NCI-H526 (cell line): ENCODE measurements at places on chromosomes 12 and 14.
A peak's percentile ranks its signal among the peaks of the same experiment; 100 is the strongest.

- no peak for DNase-seq
Measured at GRCh38 chr12:16034136-16034817, 123.1 kb downstream of the DERA start.

GRCh38 chr12:59615392-59616165, 19.8 kb downstream of the SLC16A7 start:
- no peak for DNase-seq

DNA sequence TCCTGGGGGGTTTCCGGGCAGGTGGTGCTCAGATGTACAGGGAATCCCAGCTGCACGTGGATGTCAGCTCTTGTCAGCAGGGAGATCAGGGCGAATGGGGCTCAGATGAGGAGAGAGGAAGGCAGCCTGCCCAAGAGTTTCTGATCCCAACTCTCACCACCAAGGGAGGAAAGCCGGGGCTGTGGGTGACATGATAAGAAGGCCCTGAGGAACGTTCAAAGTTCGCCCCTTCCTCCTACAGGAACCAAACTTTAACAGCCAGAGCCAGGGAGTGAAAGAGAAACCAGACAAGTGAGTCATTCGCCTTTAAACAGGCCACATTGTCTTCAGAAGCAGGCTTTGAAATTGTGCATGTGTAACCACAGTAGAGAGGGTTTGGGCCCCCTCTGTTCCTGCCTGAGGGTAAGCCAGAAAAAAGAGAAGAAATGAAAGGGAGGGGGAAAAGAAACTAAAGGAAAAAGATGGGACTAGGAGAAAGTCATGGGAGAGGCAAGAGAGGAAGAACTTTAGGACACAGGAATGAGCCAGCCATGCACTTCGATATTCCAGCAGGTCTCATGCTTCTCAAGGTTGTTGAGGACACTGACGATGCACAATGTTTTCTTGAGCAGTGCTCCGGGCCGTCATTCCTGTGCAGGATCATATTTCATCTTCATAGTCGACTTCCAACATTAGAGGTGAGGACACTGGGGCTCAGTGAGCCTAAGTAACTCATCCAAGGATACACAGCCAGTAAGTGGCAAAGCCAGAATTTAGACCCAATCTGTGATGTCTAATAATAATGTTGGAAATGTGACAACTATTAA, 691.4 kb upstream of the TBX3 start:
- DNase-seq = no peak

- DNase-seq = no peak
Measured at GRCh38 chr12:31267966-31268365, 58.0 kb downstream of the SINHCAF start.

DNA sequence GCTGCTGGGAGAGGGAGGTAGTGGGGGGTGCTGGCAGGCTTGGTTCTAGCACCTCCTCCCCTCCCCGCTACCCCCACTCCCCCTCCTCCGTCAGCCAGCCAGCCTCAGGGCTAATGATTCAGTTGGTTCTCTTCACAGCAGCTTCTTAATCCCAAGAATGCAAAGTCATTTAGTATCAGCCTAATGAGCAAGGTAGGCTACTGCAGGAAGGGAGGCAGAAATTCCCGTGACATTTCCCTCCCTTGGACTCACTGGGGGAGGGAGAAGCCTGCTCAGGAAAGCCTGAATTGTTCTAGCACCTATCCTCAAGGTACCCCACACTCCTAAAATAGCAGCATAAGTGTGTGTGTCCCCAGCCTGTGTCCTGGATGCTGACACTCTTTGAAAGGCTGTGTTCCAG, 29.8 kb downstream of the ITPK1 start:
- DNase-seq = no peak

- DNase-seq = peak; percentile 28
Measured at GRCh38 chr14:76647697-76648298, 113.5 kb upstream of the VASH1 start.

DNA sequence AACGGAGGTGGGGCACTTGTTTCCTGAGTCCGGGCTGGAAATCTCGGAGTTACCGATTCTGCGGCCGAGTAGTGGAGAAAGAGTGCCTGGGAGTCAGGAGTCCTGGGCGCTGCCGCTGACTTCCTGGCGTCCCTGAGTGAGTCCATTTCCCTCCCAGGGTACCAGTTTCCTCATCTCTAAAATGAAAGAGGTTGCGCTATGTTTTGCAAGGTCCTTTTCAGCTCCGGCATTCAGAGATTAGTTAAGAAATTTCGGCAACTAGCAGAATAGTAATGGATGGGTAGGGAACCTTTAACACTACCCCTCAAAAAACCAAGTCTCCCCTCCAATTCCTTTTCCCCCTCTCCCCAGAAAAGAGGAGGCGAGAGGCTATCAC, 724 bp downstream of the BLOC1S1 start:
- DNase-seq = no peak

DNA sequence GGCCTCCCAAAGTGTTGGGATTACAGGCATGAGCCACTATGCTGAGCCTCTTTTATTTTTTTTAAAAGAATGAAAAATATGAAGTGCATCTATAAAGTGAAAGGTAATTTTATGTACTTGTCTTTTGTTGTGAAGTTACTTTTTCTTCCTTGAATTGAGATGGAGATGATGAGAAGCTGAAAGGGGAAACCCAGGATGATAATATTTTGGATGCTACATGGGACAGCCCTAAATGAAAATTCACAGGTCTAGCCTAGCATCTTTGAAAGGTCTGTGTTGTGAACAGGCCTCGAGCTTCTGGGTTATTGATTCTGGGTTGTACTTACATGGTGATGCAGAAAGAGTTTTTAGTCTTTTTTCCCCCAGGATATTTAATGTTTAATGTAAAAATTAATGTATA, 14.6 kb downstream of the DIP2B start:
- no peak for DNase-seq

DNA sequence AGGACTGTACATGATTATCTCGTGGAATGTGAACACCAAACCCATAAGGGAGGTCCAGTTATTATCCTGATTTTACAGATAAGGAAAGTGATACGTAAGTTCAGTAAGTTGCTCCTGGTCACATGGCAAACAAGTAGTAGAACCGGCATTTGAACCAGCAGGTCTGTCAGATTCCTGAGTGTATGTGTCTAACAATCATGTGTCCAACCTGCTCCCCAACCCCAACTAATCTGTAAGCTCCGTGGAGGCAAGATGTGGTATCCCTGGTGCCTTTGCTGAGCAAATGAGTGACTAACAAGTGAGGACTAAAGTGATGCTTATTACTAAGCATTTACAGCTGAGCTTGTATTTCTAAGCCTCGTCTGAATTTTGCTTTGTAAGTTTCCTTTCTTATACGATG, 65.9 kb downstream of the PTPN21 start:
- no peak for DNase-seq

GRCh38 chr12:69389831-69390230, 30.3 kb downstream of the YEATS4 start:
- no peak for DNase-seq

- DNase-seq = no peak
Measured at GRCh38 chr12:94240171-94240570, 91.8 kb downstream of the PLXNC1 start.

GRCh38 chr14:99055816-99056215, 216.2 kb downstream of the BCL11B start:
- DNase-seq = no peak

DNA sequence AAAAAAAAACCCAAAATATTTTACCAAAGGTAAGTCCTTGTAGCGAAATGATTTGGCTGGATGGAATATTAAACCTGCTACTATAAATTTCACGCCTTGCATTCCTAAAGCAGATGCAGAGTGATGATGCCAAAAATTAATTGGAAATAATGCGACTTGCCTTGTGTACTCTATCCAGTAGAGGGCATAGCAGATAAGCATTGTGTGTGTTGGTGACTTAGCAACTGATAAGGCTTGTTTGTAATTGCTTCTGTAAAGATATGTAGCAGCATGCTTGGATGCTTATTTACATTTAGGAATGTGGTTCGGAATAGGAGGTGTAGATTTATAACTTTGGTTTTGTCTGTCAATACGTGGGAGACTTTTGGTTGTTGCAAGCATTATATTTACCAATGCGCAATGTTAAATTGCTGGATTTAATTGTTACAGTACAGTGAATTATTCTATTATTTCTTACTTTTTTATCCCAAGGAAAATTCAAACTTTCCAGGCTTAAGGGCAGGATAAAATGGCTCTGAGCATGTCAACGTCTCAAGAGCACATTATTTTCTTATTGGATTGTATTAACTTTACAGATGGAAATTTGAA, 80.5 kb downstream of the TMEM260 start:
- DNase-seq = peak; percentile 73

- peak; percentile 69 for DNase-seq
Measured at GRCh38 chr14:95460647-95461478, 55.6 kb downstream of the SYNE3 start.

GRCh38 chr12:65500091-65500900, 221.8 kb downstream of the MSRB3 start:
- no peak for DNase-seq

GRCh38 chr14:39015360-39015961, 87.6 kb downstream of the SEC23A start:
- DNase-seq = peak; percentile 67

DNA sequence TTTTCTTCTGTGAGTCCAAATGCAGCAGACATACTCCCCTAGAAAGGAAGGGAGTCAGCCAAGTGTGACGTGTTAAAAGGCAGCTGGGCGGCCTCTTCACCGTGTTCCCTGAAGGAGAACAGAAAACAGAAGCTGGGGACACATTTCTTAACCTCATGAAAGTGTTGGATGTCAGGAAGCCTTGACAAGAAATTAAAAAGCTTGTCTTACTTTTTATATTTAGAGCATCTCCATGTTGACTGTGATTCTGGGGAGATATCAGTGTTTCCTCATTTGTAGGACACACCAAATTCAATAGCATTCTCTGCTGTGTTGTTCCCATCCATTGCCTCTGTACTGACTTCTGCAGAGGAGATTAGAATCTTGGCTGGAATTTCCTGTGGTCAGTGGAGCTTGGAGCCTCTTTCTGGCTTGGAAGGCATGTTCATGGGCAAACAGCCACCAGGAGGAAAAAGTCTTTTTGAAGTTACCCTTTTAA, 93.7 kb downstream of the RMST start:
- no peak for DNase-seq

- no peak for DNase-seq
Measured at GRCh38 chr12:67582238-67582834, 66.2 kb upstream of the DYRK2 start.

DNA sequence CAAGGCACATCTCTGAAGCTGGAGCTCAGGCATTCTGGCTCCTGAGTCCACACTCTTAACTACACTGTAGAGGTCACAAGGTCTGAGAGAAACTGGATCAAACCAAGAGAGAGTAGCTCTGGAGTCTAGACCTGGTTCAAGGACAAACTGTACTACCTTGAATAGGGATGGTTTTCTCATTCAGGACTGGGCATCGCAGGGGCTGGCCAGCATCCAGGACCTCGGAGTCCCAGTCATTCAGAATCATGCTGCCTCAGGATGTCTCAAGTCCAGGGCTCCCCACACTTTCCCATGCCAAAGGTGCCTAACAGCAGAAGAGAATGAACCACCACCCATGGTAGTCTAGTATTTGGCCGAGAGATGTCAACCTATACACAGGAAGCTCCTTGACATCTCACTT, 13.1 kb upstream of the PLEKHD1 start:
- DNase-seq = no peak

DNA sequence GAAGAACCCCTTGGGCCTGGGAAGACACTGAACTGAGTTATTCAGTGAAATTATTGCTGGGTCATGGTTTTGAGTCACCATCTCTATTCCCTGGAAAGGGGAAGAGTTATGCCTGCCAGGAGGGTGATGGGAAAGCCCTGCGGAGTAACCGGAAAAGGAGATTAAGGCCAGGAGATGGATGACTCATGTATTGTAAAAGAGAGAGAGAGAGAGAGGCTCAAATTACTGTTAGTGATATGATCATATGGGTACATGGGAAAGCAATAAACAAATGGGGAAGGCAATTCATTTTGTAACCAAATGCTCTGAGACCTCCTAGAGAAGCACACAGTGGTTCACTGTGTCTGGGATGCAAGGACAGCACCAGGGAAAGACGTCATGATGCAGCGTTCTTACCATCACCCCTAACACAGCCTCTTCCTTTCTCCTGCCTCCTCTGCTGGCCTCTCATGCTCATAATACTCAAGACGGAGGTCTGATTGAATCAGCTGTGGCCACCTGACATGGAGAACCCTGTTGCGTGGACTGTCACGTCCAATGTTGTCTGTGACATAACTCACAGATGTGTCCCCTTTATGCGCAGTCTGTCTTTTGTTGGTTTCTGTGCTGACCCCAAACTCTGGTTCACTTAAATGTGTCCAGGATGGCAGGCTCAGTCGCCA, 243.7 kb downstream of the TMEM132D start:
- peak; percentile 66 for DNase-seq

DNA sequence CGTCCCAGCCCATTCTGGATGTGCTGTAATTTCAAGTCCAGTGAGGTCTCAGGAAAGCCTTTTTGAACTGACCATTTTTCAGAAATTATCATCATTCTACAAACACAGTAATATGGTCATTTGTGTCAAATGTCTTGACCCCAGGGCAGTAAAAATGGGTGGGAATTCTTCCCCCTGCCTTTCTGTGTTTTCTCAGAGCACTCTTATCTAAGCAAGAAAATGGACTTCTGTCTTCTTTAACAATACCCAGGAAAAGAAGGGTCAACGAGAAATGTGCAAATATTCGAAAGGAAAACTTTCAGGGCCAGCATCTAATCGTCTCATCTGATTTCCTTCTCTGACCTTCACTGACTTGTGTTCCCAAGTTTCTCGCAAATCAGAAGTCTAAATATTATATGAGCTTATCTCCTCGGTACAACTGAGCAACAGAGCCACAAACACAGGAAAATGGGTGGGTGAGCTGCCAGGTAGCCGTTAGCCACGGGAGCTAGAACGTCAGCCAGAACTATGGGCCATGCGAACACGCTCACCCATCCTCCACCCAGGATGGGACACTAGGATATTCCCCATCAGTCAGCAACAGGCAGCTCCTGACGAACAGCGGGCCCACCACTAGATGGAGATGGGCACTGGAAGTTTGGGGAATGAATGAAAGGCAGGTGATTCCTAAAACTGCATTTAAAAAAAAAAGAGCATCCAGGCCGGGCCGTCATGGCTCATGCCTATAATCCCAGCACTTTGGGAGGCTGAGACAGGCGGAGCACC, 57.1 kb downstream of the VWF start:
- peak; percentile 78 for DNase-seq

DNA sequence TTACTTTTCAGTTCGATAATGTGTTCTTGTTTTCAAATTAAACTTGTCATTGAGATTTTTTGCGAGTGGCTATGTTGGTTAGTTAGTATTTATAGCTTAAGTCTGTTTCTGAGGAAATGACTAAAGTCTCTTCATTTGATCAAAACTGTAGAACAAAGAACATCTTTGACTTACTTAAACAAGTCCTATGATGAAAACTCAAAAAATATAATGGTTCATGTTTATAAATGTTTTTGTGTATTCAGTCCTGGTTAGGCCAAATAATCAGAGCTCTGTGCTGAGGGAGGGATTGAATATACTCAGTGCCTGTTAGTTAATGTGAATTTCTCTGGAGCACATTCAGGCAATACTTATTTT, 51.7 kb downstream of the PPFIBP1 start:
- DNase-seq = no peak

- DNase-seq = no peak
Measured at GRCh38 chr12:133221241-133221640, 14.4 kb downstream of the ANHX start.

GRCh38 chr12:113473942-113474341, 2.3 kb upstream of the LHX5 start:
- DNase-seq = peak; percentile 24

- no peak for DNase-seq
Measured at GRCh38 chr14:23365732-23366425, 907 bp upstream of the EFS start.
